ENCODE measurements at places on chromosomes 7 and 10.
A peak's percentile ranks its signal among the peaks of the same experiment; 100 is the strongest.

DNA sequence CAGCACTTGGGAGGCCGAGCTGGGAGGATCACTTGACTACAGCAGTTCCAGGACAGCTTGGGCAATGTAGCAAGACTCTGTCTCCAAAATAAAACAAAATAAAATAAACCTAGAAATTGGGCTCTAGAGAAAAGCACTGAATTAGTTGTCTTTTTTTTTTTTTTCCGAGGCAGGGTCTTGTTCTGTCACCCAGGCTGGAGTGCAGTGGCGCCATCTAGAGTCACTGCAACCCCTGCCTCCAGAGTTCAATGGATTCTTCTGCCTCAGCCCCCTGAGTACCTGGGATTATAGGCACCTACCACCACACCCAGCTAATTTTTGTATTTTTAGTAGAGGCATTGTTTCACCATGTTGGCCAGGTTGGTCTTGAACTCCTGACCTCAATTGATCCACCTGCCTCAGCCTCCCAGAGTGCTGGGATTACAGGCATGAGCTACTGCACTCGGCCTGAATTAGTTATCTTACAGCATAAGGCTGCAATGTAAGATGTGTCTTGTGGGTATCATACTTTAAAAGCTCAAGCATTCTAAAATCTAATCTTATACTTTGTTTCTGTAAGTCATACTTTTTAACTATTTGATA, 12.8 kb downstream of the MEIG1 start:
- no peak for DNase-seq

DNA sequence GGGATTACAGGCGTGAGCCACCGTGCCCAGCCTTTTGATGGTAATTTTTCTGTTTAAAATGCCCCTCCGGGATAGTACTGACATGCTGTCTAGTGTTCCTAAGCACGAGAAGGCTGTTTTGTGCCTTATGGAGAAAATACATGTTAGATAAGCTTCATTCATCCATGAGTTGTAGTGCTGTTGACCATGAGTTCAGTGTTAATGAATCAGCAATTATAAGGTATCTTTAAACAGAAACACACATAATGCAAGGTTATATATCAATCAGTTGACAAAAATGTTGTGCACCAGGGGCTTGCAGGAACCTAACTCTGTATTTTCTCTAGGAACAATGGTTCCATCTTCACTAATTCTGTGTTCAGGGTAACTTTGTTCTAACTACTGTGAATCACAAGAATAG, 30.8 kb upstream of the HECW1 start:
- DNase-seq, result no peak

DNA sequence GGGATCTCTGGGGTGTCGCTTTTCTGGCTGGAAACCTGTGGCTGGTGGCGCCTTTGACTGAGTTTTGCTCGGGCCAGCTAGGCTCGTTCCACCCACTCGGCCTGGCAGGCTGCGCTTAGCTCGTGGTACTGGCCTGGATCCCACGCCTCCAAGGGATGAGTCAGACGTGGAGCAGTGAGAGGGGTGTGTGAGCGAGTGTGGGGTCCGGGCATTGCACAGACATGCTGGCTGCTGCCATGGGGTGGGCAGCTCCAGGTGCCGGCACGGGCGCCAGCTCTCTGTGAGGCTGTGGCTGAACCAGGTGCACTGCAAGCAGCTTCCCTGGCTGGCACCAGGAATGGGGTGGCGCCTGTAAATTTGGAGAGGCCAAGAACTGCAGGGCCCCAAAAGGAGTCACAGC, 63.1 kb upstream of the CACNA2D1 start:
- DNase-seq, result no peak

- no peak for DNase-seq
Observed at GRCh38 chr7:52897713-52898112, 137.7 kb upstream of the POM121L12 start.

DNA sequence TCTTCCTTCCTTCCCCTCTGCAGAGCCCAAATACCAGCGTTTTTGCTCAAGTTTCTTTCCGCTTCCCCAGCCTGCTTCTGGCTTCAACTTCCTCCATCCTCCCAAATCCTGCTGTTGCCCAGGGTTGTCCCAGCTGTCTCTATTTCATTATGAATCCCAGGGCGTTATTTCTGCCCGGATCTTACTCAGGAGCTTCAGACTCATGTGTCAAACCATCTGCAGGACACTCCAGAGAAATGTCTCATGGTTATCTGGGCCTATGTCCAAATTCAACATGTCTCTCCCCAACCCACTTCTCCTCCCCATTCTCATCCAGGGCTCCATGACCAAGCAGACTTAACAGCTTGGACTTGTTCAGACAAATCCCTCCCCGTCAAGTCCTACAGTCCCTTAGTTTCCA, 15.6 kb downstream of the ARHGAP22 start:
- DNase-seq, result no peak

- DNase-seq, result no peak
Observed at GRCh38 chr7:31432836-31433340, 81.0 kb upstream of the ITPRID1 start.

DNA sequence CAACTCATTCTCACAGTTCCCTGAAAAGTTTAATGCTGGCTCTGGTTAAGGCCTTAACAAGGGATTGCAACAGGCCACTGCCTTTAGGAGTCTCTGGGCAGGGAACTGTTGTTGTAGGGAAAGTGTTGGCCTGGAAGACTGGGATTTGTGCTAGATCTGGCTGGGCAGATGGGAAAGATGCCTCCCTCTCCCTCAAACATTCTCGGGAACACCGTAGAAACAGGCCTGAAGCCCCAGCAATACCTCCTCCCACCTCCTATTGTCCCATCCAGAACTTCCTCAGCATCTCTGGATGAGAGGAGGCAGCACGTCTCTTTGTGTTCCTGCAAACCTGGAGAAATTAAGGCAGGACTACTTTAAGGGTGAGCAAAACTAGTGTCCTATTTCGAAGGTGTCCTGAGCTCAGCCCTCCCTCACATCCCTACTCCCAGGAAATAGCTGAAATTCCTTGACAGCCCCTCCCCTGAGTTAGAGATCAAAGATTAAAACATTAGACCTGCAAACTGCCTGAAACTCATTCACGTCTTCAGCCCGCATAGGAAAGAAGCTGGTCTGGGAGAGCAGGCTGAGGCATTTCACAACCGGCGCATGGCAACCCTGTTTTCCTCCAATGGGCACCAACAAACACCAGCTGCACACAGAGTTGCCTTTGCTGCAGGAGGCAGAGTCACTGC, 10.9 kb upstream of the MAP3K8 start:
- DNase-seq, result peak; percentile 60

- no peak for DNase-seq
Observed at GRCh38 chr7:32155712-32156111, 85.5 kb upstream of the PDE1C start.

GRCh38 chr7:32126843-32127242, 56.6 kb upstream of the PDE1C start:
- no peak for DNase-seq

DNA sequence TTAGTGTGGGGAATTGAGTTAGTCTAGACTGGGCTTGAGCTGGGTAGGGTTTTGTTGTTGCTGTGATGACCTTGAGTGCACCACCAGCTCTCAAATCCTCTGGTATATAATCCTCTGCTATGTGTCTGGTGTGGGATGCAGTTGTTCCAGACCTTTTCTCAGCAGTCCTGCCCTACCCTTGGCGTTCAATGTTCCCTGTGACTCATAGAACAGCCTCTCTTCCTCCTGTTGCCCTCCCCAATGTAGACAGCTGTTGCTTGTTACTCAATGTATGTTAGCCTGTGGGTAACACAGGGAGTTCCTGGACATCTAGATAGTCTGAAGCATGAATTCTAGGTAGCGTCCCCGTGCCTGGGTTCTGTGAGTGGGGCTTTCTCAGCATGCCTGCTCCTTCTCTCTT, 19.8 kb downstream of the ACBD7 start:
- no peak for DNase-seq

GRCh38 chr7:92006046-92006445, 65.4 kb downstream of the AKAP9 start:
- DNase-seq, result no peak

DNA sequence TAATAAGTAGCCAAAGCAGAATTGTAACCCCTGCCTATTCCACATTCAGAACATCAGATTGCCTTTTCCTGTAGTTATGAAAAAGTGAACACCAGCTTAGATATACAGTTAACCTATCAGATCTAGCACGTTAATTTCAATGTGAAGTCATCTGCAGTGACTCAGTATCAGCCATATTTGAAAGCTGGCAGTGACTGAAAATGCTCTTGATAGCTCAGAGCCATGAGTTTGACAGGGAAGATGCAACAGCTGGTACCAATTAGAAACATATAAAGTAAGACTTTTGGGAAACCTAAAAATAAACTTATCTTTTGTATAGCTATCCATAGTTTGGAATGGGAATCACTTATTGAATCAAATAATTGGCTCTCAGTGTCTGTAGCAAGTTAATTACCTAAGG, 284.1 kb upstream of the NPSR1 start:
- DNase-seq, result no peak

GRCh38 chr10:37643187-37643586, 214.2 kb downstream of the ZNF248 start:
- DNase-seq, result no peak

DNA sequence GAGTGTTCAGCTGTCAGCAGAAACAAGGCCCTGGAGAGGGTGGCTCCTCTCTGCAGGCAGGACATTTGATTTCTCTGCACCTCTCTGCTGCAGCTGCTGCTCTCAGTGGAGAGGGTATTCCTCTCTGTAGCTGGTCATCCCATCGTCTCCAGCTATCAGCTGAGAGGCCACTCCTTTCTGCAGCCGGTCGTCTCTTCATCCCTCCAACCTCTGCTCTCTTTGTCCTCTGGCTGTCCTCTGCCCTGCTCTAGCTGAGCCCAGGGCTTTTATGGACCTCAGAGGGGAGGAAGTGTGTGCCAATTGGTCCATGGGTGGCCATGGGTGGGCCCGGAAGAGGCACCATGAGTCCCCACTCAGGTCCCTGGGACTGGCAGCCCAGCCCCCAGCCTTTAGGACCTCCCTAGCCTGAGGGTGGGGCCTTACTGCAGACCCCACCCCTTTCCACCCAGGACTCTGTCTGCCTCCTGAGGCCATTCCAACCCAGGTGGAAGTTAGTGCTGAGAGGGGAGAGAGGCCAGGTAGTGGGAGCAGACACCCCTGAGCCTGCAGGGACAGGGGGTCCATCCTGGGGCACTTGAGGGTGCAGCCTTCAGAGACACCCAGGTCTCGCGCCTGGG, 26.2 kb upstream of the CDCA7L start:
- no peak for DNase-seq

DNA sequence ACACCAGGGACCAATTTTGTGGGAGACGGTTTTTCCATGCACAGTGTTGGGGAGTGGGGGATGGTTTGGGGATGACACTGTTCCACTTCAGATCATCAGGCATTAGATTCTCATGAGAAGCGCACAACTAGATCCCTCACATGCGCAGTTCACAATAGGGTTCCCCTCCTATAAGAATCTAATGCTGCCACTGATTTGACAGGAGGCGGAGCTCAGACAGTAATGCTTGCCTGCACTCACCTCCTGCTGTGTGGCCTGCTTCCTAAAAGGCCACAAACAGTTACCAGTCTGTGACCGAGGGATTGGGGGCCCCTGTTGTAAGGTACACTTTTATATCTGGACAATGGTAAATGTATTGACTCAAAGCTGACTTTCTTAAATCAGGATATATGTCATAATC, 45.6 kb upstream of the TRIL start:
- no peak for DNase-seq
